ENCODE measurements at places on chromosomes 6 and 20. TPM values are rescaled to one million over a fixed set of nuclear protein-coding genes. Genes with fewer than 3 reads are reported as not detected.
A peak's percentile ranks its signal among the peaks of the same experiment; 100 is the strongest.

Gene CDH22
- not detected for total RNA-seq

DNA sequence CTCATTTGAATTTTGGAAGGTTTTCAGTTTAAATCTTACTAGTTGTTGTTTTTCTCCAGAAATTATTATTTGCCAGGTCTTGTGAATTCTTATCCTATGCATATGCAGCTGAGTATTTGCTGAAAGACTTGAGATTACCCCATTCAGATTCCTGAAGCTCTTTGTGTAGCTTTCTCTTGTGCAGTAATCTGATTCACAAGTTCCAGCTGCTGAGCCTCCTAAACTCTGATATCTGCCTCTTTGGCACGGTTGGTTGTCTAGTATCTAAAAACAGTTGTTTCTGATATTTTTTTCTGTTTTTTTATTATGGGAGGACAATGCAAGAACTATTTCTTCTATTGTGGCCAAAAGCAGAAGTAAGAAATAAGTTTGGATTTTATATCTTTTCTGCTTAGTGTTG, 863.9 kb upstream of the MANEA start:
- no peak overlapping the region for H3K4me3 ChIP-seq
- no peaks in the 10 kb centered on the region for H3K4me1 ChIP-seq
- H3K27me3 ChIP-seq, result no peaks in the 10 kb centered on the region

GRCh38 chr6:33198853-33199436, 1.5 kb downstream of the RXRB start:
- H3K27ac ChIP-seq, result peak overlapping the region; percentile 94
- peaks cover 51% of the 10 kb centered on the region for H3K4me1 ChIP-seq
- no peak for DNase-seq
- peaks cover 24% of the 10 kb centered on the region for H3K36me3 ChIP-seq

Gene BCAS1
- total RNA-seq, result 108 TPM
